ENCODE measurements at places on chromosomes 3 and 15. TPM values are rescaled to one million over a fixed set of nuclear protein-coding genes. Genes with fewer than 3 reads are reported as not detected.

DNA sequence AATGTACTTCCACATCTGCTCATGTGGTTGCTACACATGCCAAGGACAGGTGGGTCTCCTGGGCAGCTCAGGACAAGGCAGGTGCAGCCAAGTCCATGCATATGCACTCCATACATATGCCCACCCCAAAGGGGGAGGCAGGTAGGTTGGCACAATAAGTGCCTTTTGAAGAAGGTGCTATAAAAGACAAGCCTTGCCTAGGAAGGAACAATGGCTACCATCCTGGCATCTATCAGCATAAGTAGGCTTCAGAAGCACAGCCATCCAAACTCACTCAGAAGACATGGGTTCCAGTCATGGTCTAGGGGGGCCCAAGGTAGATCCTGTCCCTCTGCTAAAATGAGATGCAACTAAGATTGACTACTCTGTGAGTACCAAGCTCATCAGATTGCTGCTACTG, 34.6 kb downstream of the NBEAL2 start:
- no peaks in the 10 kb centered on the region for H3K27me3 ChIP-seq
- peaks cover 24% of the 10 kb centered on the region for H3K4me1 ChIP-seq
- peaks cover 8% of the 10 kb centered on the region for H3K36me3 ChIP-seq
- DNase-seq = no peak

DNA sequence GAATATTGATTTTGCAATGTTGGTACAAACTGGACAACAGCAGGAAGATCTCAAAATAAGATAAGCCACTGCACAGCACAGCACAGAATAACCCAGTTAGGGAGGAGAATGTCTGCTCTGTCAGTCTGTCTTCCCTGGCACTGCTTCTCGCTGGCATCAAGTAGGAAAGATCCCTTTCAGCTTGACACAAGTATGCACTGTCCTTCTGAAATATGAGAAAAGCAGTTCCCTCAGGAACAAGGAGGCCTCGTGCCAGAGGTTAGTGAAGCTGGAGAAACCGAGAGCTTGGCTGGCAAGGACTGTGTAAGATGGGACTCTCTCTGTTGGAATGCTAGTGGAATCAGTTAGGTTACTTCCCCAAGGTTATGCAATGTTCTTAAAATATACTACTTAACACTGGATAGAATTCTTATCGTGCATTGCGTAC, 59.1 kb downstream of the FMN1 start:
- peak; percentile 45 for DNase-seq
- H3K27me3 ChIP-seq = no peaks in the 10 kb centered on the region
- no peak overlapping the region for H3K4me3 ChIP-seq
- no peak overlapping the region for H3K27ac ChIP-seq
- peaks cover 9% of the 10 kb centered on the region for H3K4me1 ChIP-seq

- DNase-seq = no peak
- no peaks in the 10 kb centered on the region for H3K36me3 ChIP-seq
- H3K4me1 ChIP-seq = peaks cover 5% of the 10 kb centered on the region
- H3K27me3 ChIP-seq = peaks cover 4% of the 10 kb centered on the region
- no peak overlapping the region for H3K27ac ChIP-seq
- no peak overlapping the region for H3K4me3 ChIP-seq
Measured at GRCh38 chr15:34759347-34759746, 4.5 kb upstream of the GJD2 start.

Gene FSTL1
- 211 TPM for total RNA-seq

Gene PLA1A
- 6.7 TPM for total RNA-seq

Gene ZPLD1
- total RNA-seq = not detected
